Activated CD4-positive, alpha-beta T cell treated with anti-CD3 and anti-CD28 coated beads, Interleukin-2, amount 10 ng/mL, durations not matched to agents 7 days and 5 days (primary cell): ENCODE measurements at places on chromosomes 3 and 15. TPM values are rescaled to one million over a fixed set of nuclear protein-coding genes. Genes with fewer than 3 reads are reported as not detected.

Gene PYGO1
- not detected for total RNA-seq

DNA sequence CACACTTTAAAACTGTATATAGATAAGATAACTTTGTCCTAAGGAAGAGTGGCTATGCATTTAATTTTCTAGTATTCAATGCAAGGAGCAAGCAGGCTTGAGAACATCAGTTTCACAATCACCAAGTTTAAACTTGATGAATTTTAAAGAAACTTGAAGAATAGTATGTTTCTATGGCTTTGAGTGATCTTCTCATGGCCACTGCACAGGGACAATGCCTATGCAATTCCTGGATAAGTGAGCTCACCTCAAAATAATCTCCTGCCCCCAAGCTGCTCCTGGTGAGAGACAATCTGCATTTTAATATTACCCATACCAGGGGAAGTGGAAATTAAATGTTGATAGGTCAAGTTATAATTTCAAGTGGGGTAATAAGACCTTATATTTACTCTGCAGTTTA, 376.6 kb upstream of the CBLB start:
- no peak for DNase-seq
- no peak overlapping the region for H3K27ac ChIP-seq
- H3K27me3 ChIP-seq = no peaks in the 10 kb centered on the region
- H3K4me1 ChIP-seq = peaks cover 15% of the 10 kb centered on the region
- peaks cover 3% of the 10 kb centered on the region for H3K36me3 ChIP-seq
- H3K4me3 ChIP-seq = no peak overlapping the region

GRCh38 chr3:119700920-119701734, 1.7 kb upstream of the CFAP91 start:
- peaks cover 7% of the 10 kb centered on the region for H3K36me3 ChIP-seq
- peak; percentile 8 for DNase-seq
- peak overlapping the region; percentile 16 for H3K27ac ChIP-seq
- H3K4me1 ChIP-seq = peaks cover 40% of the 10 kb centered on the region
- peaks cover 16% of the 10 kb centered on the region for H3K27me3 ChIP-seq
- no peak overlapping the region for H3K4me3 ChIP-seq

DNA sequence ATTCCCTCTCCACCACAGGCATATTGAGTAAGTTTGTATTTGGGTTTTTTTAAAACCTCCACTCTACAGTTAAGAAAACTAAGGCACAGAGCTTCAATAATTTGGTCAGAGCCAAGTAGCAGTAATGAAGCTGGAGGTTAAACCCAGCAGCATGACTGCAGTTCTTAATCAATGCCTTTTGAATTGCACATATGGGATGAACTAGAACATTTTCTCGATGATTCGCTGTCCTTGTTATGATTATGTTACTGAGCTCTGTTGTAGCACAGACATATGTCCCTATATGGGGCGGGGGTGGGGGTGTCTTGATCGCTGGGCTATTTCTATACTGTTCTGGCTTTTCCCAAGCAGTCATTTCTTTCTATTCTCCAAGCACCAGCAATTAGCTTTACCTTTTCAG, 1.6 kb upstream of the CCR5 start:
- peak overlapping the region; percentile 81 for H3K27ac ChIP-seq
- no peak for DNase-seq
- peaks cover 34% of the 10 kb centered on the region for H3K27me3 ChIP-seq
- H3K4me1 ChIP-seq = peaks cover 54% of the 10 kb centered on the region

- DNase-seq = no peak
- H3K4me3 ChIP-seq = no peak overlapping the region
- H3K36me3 ChIP-seq = peaks cover 3% of the 10 kb centered on the region
- no peak overlapping the region for H3K27ac ChIP-seq
Measured at GRCh38 chr3:62374341-62375218, 1.2 kb upstream of the FEZF2 start.

Gene PLAAT1
- total RNA-seq = not detected
